Endothelial cell of umbilical vein (primary cell): ENCODE measurements at places on chromosomes 3 and 15.

- H3K27me3 ChIP-seq, result no peaks in the 10 kb centered on the region
- DNase-seq, result no peak
- H3K4me1 ChIP-seq, result peaks cover 38% of the 10 kb centered on the region
Observed at GRCh38 chr3:45984331-45985312, 11.0 kb downstream of the FYCO1 start.

- no peaks in the 10 kb centered on the region for H3K36me3 ChIP-seq
- H3K4me1 ChIP-seq, result peaks cover 30% of the 10 kb centered on the region
- no peaks in the 10 kb centered on the region for H3K27me3 ChIP-seq
- peak; percentile 79 for DNase-seq
Observed at GRCh38 chr15:95174301-95175259, 943.2 kb downstream of the MCTP2 start.

- H3K4me1 ChIP-seq, result peaks cover 36% of the 10 kb centered on the region
- peak overlapping the region; percentile 66 for H3K27ac ChIP-seq
- DNase-seq, result peak; percentile 84
- H3K27me3 ChIP-seq, result no peaks in the 10 kb centered on the region
- H3K4me3 ChIP-seq, result no peak overlapping the region
Observed at GRCh38 chr3:188362405-188362831, 208.5 kb downstream of the LPP start.

GRCh38 chr3:139204728-139205127 is 139.1 kb upstream of the MRPS22 start:
- no peaks in the 10 kb centered on the region for H3K4me1 ChIP-seq
- no peaks in the 10 kb centered on the region for H3K27me3 ChIP-seq
- no peak for DNase-seq
- no peak overlapping the region for H3K27ac ChIP-seq
- H3K36me3 ChIP-seq, result no peaks in the 10 kb centered on the region

DNA sequence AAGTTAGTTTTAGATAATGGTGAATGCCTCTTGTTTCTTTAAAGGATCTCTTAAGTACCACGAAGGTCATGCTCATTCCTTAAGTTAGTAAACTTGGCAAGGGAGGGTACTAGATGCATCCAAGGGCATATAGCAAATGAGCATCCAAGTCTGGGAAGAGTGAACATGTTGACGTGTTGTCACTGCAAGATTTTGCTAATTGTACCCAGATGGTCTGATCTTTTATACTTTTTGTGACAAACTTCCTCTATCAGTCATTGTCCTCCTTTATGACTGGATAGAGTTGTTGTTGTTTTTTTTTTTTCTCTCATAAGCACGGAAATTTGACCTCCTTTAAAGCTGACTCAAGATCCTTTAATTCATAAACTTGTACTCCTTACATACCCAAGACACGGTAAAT is 121.3 kb downstream of the CHST2 start:
- H3K4me3 ChIP-seq, result no peak overlapping the region
- H3K27me3 ChIP-seq, result no peaks in the 10 kb centered on the region
- no peak overlapping the region for H3K27ac ChIP-seq

DNA sequence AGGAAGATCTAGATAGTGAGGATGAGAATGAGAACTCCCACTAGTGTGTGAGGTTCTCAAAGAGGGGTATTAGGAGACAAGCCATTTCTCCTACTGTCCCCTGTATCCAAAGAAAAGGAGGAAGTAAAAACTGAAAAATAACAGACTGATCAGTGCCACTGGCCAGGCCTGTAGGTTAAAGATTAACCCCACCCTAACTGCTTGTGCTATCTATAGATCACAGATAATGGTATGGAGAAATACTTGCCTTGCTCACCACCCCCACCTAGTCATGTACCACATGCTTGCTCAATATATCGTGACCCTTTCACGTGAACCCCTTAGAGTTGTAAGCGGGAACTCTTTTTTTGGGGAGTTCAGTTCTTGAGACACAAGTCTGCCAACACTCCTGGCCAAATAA is 519.7 kb upstream of the FRG2C start:
- no peaks in the 10 kb centered on the region for H3K36me3 ChIP-seq
- DNase-seq, result no peak
- H3K27me3 ChIP-seq, result no peaks in the 10 kb centered on the region
- H3K4me1 ChIP-seq, result no peaks in the 10 kb centered on the region
- no peak overlapping the region for H3K27ac ChIP-seq

GRCh38 chr3:131388490-131388799 is 6.9 kb downstream of the NUDT16 start:
- H3K4me3 ChIP-seq, result no peak overlapping the region
- H3K4me1 ChIP-seq, result peaks cover 48% of the 10 kb centered on the region
- no peaks in the 10 kb centered on the region for H3K27me3 ChIP-seq
- peak overlapping the region; percentile 85 for H3K27ac ChIP-seq
- peaks cover 6% of the 10 kb centered on the region for H3K36me3 ChIP-seq

DNA sequence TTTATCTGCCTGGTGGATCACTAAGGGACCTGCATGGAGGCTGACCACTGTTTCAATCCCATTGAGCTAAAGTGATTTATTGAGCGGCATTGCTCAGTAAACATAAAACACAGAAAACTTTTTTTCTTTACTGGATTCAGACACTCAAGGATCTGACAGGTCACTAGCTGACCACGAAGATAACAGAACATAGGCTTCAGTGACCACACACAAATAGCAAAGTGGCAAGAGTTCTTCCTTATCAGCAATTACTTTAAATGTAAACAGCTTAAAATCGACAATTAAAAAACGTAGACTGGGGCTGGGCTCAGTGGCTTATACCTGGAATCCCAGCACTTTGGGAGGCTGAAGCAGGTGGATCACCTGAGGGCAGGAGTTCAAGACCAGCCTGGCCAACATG is 48.7 kb downstream of the STAG1 start:
- H3K27ac ChIP-seq, result no peak overlapping the region
- no peak overlapping the region for H3K4me3 ChIP-seq
- no peaks in the 10 kb centered on the region for H3K4me1 ChIP-seq
- no peak for DNase-seq
- no peaks in the 10 kb centered on the region for H3K27me3 ChIP-seq

GRCh38 chr3:172607305-172608121 is 84.3 kb upstream of the TNFSF10 start:
- H3K27ac ChIP-seq, result peak overlapping the region; percentile 90
- DNase-seq, result peak; percentile 94
- peaks cover 27% of the 10 kb centered on the region for H3K4me1 ChIP-seq

DNA sequence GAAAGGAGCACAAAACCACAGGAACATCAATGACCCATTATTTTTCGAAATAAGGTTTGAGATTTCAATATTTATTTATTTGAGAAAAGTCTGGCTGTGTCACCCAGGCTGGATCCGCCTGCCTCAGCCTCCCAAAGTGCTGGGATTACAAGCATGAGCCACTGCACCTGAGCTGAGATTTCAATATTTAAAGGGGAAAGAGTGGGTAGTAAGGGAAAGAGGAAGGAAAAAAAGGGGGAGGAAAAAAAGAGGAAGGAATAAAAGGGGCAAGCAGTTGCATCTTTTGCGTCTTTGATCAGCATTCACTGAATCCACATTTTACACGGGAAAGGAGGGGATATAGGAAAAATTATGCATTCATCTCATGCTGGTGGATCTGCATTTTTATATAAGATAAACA is 47.4 kb downstream of the ERICH6 start:
- peaks cover 11% of the 10 kb centered on the region for H3K27me3 ChIP-seq
- H3K4me3 ChIP-seq, result no peak overlapping the region
- no peaks in the 10 kb centered on the region for H3K4me1 ChIP-seq
- H3K36me3 ChIP-seq, result no peaks in the 10 kb centered on the region

DNA sequence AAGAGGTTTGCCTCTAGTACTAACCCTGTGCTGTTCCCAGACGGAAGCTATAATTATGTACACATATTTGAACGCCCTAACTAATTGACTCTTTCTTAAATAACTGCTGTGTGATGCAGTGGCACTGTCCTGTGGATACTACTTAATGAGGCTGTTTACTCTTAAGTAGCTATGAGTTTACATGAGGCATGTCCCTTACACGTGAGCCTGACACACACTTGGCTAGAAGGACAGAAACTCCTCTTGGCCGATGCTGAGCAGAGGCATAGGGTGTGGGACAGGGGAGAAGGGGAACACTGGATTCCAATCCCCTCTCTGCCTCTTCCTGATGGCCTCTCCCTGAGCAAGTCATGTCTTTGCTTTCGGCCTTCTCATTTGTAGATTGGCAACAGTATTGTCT is 21.9 kb downstream of the EHD4 start:
- DNase-seq, result no peak
- H3K27ac ChIP-seq, result peak overlapping the region; percentile 68
- H3K4me3 ChIP-seq, result no peak overlapping the region
- no peaks in the 10 kb centered on the region for H3K27me3 ChIP-seq
- peaks cover 55% of the 10 kb centered on the region for H3K4me1 ChIP-seq

DNA sequence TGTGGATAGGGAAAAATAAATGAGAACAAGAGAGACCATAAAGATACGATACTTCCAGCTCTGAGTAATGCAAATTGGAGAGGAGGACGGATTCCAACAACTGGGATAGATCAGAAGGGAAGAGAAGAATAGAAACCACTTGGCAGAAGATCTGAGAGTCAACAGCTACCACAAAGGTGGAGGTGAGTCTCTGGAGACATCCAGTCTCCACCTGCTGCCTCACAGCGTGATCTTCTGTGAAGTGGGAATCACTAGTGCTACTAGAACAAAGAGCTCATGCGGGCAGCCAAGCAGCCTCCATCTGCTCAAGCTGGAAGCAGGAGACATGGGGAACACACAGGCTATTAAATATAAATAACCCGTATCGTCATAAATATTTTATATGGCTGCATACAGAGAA is 558.5 kb upstream of the CFAP20DC start:
- no peaks in the 10 kb centered on the region for H3K4me1 ChIP-seq
- H3K36me3 ChIP-seq, result no peaks in the 10 kb centered on the region
- H3K27ac ChIP-seq, result no peak overlapping the region
- no peaks in the 10 kb centered on the region for H3K27me3 ChIP-seq

- H3K27me3 ChIP-seq, result peaks cover under 1% of the 10 kb centered on the region
- DNase-seq, result no peak
- peaks cover 17% of the 10 kb centered on the region for H3K4me1 ChIP-seq
- H3K4me3 ChIP-seq, result no peak overlapping the region
Observed at GRCh38 chr15:101256757-101257156, 4.9 kb upstream of the CHSY1 start.
